ENCODE measurements at places on chromosomes 6 and 20.
A peak's percentile ranks its signal among the peaks of the same experiment; 100 is the strongest.

GRCh38 chr6:73728548-73729205 lies 32.7 kb downstream of the CD109 start:
- no peak for DNase-seq

DNA sequence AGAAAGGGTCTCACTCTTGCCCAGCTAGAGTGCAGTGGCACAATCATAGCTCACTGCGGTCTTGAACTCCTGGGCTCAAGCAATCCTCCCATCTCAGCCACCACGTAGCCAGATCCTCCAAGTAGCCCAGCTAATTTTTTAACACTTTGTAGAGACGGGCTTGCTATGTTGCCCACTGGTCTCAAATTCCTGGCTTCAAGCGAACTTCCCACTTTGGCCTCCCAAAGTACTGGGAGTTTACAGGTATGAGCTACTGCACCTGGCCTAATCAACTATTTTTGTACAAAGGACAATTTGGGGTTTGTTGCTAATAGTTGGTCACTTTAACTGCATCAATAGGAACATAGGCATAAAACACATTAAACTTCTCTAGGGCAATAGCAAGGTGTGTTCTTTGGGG lies 29.9 kb upstream of the SYNCRIP start:
- DNase-seq, result no peak

- DNase-seq, result no peak
These were observed 3.6 kb upstream of the BPIFB1 start for GRCh38 chr20:33279261-33279910.

DNA sequence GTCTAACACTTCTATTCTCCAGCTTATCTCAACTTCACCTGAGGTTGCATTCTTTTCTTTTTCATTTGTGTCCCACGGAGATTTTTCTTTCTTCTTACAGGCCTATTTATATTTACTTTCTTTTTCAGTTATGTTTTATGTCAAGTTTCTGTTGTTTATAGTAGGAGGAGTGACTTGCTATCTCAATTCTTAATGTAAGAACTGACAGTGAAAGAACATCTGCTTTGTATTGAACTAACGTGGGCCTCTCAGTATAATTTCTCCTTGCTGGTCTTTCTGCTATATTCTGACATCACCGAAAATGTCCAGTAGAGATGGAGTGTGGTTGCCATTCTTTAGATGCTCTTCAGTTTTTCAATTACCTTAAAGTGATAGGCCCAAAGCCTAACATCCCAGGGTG lies 521.7 kb downstream of the EPM2A start:
- no peak for DNase-seq

GRCh38 chr6:92777146-92777740 lies 642.1 kb downstream of the EPHA7 start:
- no peak for DNase-seq

GRCh38 chr20:60050193-60050947 lies 92.1 kb downstream of the CDH26 start:
- DNase-seq, result peak; percentile 61

GRCh38 chr20:11838076-11838636 lies 79.5 kb upstream of the BTBD3 start:
- no peak for DNase-seq

- DNase-seq, result no peak
These were observed 40.1 kb downstream of the VTA1 start for GRCh38 chr6:142187209-142187608.

GRCh38 chr6:26163427-26164119 lies 76.3 kb downstream of the HFE start:
- DNase-seq, result no peak

GRCh38 chr20:63425846-63426485 lies 46.5 kb downstream of the KCNQ2 start:
- DNase-seq, result no peak

GRCh38 chr6:161273274-161273751 lies 548 bp downstream of the AGPAT4 start:
- DNase-seq, result no peak

DNA sequence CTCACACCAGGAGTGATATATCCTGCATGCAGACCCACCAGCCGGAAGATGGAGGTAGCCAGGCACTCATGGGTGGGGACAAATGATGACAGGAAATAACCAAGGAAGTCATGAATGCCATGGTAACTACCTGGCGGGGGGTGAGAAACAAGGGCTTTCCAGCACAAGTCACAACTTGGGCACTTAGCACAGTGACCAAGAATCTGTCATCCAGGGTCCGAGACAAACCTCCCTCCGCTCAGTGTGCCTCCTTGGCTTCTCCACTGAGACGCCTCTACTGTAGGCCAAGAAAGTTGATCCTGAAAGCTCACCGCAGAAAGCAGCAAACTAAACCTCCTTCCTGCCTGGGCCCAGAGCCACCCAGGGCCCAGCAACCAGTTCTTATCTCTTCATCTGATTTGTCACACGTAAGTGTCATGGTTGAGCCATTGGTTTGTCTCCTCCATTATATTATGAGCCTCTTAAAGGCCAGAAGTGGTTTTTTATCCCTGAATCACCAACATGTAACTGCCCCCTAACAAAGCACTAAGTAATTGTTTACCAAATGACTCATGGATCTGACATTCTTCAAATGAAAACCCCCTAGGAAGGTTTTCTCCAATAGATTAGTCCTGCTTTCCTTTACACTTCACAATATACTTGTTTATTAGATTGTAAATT lies 84.3 kb upstream of the TAB2 start:
- no peak for DNase-seq
